ENCODE measurements at places on chromosomes 3 and 15.

GRCh38 chr15:98003996-98004395 is 43.5 kb downstream of the ARRDC4 start:
- DNase-seq, result no peak

- peak; percentile 32 for DNase-seq
Measured at GRCh38 chr15:65916664-65917406, 47.5 kb downstream of the RAB11A start.

GRCh38 chr15:85313339-85313738 is 67.1 kb upstream of the AKAP13 start:
- DNase-seq, result no peak

DNA sequence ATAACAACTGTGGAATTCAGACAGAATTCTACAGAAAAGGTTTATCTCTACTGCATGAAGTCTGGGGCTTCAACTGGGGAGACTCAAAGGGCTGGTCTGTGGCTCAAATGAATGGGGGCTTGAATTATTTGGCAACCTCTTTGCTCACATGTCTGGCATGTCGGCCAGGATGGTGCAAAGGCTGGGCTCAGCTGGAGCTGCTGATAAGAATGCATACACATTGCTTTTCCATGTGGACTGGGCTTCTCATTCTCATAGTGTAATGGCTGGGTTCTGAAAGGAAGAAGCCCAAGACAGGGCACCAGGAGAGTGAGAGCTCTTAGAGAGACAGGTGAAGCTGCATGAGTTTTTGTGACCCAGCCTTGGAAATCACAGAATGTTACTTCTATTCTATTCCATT is 194.3 kb upstream of the SGO1 start:
- no peak for DNase-seq

DNA sequence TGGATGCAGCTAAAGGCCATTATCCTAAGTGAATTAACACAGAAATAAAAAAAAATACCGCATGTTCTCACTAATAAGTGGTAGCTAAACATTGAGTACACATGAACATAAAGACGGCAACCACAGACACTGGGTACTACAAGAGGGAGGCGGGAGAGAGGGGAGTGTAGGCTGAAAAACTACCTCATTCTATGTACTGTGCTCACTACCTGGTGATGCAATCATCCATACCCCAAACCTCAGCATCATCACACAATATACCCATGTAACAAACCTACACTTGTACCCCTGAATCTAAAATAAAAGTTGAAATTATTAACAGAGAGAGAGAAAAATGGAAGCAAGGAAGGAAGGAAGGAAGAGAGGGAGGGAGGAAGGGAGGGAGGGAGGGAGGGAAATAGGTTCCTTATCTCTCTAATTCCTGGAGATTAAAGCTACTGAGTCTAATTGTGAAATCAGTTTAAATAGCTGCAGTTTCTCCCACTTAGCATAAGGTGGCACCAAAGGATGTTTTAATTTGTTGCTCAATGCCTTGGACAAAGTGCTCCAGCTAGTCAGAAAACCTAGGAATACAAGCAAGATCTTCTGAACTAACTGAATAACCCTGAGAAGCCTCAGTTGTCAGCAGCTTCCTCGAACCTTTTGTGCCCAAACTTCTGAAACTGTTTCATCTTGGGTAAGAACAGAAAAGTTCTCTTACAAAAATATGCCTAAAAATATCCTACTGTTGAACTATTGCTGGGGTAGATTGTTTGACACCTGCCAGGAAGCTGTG is 79.4 kb upstream of the ATP11B start:
- DNase-seq, result peak; percentile 83

DNA sequence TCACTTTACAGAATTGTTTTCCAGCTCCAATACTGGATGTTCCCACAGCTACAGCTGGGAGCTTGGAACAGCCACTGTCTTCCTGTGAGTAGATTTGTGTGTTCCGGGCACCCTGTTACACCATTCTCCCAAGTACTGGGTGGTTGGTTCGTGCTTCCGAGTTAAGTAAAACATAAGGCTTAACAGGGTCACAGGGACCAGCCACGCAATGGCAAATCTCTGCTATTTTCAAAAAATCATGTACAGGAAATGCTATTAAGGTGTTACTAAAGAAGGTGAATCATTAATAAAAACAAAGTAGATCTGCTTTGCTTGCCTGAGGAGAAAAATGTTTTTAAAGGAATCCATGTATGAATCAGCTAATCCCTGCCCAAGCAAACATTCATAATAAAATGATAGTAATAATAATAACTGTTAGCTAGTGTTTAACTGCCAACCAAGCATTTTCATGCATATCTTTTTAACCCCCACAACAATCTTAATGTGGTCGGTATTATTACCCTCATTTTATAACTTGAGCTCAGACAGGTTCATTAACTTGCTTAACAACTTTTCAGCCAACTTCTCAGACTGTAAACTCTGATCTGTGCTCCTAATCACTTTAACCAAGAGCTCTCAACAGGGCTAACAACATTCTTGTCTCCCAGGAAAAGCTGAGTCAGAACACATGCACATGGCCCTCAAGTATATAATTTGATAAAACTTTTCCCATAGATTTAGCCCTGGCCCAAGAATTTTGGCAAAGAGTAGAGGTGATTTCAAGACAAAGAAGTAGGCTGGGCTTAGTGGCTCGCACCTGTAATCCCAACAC is 2.7 kb upstream of the C2CD4A start:
- peak; percentile 12 for DNase-seq

- peak; percentile 2 for DNase-seq
Measured at GRCh38 chr3:145911016-145911415, 250.0 kb downstream of the PLOD2 start.

DNA sequence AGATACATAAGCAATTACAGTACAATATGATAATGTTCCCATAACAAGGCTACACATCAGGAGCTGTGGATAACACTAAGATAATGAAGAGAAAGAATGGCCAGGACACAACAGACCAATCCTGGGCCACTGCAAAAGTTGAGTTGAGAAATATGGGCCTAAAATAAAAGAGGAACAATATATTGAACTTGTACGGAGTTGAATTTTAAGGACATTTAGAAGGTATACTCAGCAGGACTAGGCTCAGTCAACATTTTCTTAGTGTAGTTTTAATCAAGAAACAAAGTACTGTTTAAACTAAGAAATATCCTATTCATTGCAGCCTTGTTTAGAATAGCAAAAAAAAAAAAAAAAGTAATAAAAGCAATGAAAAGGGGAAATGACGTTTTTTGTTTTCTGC is 24.3 kb downstream of the HERC1 start:
- DNase-seq, result no peak

DNA sequence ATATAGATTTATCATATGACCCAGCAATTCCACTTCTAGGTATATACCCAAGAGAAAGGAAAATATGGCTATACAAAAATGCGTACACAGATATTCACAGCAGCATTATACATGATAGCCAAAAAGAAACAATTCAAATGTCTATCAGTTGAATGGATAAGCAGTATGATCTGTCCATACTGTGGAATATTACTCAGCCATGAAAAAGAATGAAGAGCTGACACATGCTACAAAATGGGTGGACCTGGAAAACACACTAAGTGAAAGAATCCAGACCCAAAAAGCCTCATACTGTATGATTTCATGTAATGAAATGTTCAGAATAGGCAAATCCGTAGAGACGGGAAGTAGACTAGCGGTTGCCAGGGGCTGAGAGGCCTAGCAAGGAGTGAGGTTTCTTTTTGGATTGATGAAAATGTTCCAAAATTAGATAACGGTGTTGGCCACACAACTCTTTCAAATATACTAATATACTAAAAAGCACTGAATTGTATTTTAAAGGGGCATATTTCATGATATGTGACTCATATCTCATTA is 33.4 kb downstream of the FGD5 start:
- DNase-seq, result no peak

DNA sequence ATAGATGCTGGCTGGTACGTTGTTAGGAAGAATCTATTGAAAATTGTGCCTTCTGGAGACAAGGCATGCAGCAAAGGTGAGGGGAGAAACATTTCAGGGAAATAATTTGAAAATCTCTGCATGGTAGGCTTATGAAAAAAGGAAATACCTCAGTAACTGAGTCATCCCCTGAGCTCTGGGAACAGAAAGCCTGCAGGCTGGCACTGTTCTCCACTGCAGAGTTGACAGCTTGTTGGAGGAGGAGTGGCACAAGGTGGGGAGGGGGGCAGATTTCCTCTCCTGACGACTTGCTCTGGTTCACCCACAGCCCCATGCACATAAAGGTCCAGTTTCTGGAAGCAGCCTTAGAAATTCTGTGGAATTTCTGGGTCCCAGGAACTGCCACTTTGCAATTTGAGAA is 179.4 kb downstream of the ABHD5 start:
- DNase-seq, result peak; percentile 32

Measured in RKO (cell line).